Cardiac muscle cell (in vitro differentiated cells and primary cell): ENCODE measurements at places on chromosomes 13 and 19.

DNA sequence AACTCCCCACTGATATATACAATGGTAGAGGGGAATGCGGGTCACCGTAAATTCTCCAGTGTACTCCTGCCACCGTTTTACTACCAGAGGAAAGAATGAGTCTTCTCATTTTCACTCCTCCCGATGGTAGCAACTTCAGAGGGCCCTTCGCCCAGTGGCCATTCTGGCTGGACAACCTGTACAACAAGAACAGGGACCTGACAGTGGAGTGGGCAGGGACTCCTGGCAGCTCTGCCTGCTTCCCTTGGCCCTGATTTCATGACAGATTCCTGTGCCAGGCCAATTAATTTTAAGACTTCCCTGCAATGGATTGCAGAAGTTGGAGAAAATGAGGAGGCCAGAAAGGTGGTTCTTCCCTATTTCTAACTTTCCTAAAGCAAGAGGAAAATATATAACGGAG lies 148.9 kb downstream of the GPC6 start:
- DNase-seq, result no peak

DNA sequence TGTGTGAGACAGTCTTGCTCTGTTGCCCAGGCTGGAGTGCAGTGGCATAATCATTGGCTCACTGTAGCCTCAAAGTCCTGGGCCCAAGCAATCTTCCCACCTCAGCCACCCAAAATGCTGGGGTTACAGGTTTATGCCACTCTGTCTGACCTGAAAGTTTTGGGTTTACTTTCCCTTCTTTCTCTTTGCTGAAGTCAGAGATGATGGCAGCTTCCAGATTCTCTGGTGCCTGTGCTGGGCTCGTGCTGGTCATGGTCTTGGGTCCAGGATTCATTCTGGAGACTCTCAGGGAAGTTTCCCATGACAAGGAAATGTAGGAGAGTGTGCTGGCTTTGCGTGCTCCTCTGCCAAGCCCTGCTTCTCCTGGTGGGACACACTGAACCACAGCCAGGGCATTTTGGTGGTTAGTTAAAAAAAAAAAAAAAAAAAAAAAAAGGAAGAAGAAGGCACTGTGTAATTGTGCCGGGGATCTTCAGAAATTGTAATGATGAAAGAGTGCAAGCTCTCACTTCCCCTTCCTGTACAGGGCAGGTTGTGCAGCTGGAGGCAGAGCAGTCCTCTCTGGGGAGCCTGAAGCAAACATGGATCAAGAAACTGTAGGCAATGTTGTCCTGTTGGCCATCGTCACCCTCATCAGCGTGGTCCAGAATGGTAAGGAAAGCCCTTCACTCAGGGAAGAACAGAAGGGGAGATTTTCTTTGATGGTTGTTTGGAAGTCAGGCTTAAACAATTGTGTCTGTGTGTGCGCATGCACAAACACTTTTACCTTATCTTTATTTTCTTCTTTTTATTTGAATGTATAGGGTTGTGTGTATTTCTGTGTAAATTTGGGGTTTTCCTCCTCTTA lies at the start of gene ALOX5AP:
Gene ALOX5AP, plus strand, starts transcription at position 519 of the 847 bp plus-strand sequence. Its CDS starts 63 bp downstream, at position 582.
- no peak for DNase-seq

- peak; percentile 76 for DNase-seq
Observed at GRCh38 chr19:13817018-13817614, 21.9 kb downstream of the ZSWIM4 start.

GRCh38 chr13:51818276-51818675 lies 14.3 kb upstream of the DHRS12 start:
- DNase-seq, result no peak

- DNase-seq, result peak; percentile 1
Observed at GRCh38 chr19:22545751-22546150, 88.4 kb upstream of the ZNF492 start.

DNA sequence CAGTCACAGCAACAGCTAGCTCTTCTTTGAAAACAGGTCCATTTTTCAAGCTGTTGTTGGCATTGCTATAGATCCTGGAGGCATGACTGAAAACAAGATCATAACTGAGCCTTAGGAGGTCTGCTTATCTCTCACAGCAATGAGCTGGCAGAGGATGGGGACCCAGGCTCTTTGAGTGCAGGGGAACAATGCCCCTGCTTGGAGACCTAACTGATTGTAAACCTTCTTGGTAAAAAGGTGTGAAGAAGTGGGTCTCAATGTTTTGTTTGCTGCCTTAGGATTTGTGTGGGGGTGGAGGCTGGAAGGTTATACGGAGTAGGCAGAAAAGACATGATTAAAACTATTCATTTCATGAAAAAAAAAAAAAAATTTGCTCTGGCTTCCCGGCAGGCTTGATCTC lies 94.6 kb downstream of the EFNB2 start:
- peak; percentile 2 for DNase-seq

GRCh38 chr13:51733374-51734298 lies 70.3 kb downstream of the DHRS12 start:
- DNase-seq, result no peak

DNA sequence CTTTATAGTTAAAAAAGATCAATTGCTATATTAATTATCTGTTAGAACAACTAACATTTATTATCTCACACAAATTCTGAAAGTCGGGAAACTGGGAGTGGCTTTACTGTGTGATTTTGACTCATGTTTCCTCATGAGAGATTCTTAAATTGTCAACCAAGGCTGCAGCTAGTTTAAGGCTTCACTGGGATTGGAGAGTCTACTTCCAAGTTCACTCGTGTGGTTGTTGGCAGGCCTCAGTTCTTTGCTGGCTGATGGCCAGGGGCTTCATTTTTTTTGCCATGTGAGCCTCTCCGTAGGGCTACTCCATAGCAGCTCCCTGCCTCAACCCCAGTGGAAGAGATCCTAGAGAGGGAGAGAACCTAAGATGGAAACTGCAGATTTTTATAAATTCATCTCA lies 24.5 kb upstream of the LPAR6 start:
- DNase-seq, result peak; percentile 51

GRCh38 chr19:32165141-32165540 lies 180.3 kb upstream of the ZNF507 start:
- no peak for DNase-seq

DNA sequence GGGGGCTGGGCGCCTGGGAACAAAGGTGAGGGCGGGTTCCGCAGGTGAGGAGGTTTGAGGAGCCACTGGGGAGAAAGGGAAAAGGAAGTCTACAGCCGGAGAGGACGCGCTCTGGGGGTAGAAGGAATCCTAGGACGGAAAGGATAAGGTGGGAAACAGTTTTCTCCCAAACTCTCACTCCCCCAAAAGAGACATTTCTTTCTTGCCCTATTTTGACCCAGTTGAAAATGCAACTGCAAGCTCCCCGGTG lies 651 bp upstream of the POLR1D start:
- DNase-seq, result no peak

DNA sequence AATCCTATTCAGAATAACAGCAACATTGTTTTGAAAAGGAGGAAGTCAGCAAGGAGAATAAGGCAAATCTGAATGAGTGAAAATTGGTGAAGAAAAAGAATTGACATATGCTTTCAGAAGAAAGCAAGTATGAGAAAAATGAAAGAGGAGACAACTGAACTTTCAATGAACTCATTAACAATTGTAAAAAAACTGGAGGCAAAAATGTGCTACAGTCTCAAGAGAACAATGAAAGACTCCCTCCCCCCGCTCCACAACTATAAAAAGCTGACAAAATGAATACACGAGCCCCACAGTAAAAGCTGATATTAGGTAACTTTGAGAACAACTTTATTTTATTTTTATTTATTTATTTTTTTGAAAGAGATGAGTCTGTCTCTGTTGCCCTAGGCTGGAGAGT lies 373.1 kb downstream of the DIAPH3 start:
- no peak for DNase-seq

- peak; percentile 71 for DNase-seq
Observed at GRCh38 chr19:55353803-55354697, 469 bp downstream of the COX6B2 start.

DNA sequence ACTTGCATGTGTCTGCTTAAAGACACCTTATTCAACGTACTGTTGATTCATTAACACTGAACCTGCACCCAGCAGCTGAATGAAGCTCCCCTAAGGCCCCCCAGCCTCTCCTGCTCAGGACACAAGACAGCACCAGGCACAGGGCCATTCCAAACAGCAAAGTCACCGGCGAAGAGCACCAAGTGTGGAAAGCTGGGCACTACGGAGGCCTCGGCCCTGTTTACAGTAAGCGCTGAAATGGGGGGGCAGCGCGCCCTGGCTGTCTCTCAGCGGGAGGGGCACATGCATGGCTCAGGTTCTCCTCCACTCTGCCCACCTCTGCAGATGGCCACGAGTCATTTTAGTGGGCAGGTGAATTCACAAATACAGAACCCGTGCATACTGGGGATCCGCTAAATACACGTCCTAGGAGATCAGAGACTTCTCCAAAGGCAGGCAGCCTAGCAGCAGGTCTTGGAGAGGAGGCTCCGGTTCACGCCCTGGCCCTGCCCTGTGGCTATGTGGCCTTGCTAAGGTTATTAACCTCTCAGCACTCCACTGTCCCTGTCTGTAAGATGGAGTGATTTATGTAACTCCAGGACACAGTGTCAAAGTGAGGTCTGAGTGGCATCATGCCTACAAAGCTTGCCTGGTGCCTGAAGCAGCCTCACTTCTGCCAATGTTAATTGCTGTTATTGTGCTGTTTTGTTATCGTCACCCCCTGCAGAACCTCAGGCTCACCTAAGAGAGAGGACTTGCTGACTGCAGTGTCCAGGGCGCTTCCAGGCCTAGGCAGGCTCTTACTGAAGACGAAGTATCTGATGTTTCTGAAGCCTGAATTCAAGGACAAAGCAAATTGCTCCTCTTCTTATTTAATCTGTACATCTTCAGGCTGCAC lies 207.4 kb upstream of the SOX1 start:
- DNase-seq, result no peak

- no peak for DNase-seq
Observed at GRCh38 chr19:46118136-46118535, 6.4 kb downstream of the IGFL3 start.

GRCh38 chr13:28819046-28819730 lies 951 bp upstream of the MTUS2 start:
- peak; percentile 57 for DNase-seq

GRCh38 chr19:44705502-44706010 lies 6.6 kb downstream of the CEACAM16 start:
- DNase-seq, result no peak

DNA sequence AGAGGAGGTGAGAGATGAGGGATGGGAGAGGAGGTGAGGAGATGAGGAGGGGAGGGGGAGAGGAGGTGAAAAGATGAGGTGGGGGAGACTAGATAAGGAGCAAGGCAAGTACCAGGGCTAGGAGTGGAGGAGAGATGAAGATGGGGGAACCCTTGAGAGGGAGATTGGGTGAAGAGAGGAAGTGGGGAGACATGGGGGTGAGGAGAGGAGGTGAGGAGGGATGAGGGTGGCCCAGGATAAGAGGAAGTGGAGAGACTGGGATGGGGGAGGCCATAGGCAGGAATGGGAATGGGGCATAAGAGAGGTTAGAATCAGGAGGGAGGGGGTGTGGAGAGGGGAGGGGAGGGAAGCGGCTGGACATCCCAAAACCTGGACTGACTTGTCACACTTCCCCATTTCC lies 16.7 kb upstream of the EMC10 start:
- no peak for DNase-seq

GRCh38 chr13:41650706-41651105 lies 193.4 kb downstream of the RGCC start:
- DNase-seq, result no peak

GRCh38 chr13:95323930-95324662 lies 22.8 kb upstream of the ABCC4 start:
- DNase-seq, result no peak

DNA sequence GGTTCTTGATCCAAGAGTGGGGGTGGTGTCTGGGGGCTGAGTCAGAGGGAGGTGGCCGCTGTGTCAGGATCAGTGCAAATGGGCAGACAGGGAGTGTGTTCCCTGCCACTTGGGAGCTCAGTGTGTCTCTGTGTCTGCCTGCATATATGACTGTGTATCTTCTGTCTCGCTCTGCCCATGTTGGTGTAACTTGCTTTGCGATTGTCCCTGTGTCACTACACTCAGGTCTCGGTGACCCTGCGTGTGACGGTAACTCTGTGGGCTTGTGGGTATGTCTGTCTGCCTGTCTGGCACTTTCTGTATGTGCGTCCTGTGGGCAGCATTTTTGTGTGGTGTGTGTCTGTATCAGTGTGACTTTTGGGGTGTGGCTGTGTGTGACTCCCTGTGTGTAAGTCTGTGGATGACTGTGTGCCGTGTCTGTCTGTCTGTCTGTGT lies 8.2 kb upstream of the ERFL start:
- DNase-seq, result no peak

GRCh38 chr13:97627566-97627965 lies 193.6 kb downstream of the RAP2A start:
- peak; percentile 96 for DNase-seq

DNA sequence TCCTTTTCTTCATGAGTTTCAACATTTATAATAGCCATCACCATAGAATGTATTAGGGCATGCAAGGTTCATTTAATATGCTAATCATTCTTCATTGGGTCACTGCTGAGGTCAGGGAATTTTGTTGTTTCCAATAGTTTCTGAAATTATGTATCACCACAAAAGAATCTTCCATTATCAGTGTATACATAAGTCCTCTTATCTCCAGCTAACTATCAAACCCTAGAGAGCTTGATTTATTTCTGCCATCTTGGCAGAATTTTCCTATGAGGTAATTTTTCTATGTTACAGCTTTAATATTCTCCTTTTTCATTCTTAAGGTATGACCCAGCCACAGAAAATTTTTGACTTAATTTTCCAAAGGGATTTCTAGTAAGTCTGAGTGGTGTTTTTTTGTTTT lies 415.0 kb upstream of the SLITRK1 start:
- DNase-seq, result no peak

GRCh38 chr13:24709186-24709913 lies 29.1 kb downstream of the ATP12A start:
- DNase-seq, result no peak

GRCh38 chr13:24108615-24108965 lies 51.9 kb upstream of the SPATA13 start:
- no peak for DNase-seq

- peak; percentile 72 for DNase-seq
Observed at GRCh38 chr19:14375582-14376291, 5.5 kb upstream of the ADGRE5 start.

DNA sequence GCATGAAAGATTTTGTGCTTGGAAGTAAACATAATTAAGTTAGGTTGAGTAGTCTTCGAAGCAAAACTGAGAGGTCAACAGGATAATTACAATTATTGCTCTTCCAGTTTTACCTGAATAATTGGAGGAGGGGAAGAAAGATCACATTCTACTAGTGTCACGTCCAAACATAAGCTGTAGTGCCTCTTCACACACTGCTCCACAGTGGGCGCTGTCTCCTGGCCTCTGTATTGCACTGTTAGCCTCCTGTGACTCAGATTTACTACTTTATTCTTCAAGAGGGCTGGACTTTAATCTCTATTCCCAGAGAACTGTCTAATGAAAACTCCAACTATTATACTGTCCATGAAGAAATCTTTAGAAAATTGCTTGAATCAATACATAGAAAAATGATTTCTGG lies 62.9 kb downstream of the TRPC4 start:
- no peak for DNase-seq

DNA sequence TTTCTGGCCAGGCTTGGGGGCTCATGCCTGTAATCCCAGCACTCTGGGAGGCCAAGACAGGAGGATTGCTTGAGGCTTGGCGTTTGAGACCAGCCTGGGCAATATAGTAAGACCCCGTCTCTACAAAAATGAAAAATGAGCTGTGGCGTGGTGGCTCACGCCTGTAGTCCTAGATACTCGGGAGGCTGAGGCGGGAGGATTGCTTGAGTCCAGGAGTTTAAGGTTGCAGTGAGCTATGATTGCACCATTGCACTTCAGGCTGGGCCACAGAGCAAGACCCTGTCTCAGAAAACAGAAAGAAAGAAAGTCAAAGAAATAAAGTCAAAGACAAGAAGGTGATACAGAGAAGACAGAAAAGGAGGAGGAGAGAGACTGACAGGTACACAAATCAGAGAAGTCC lies 2.5 kb upstream of the CACNG6 start:
- no peak for DNase-seq

GRCh38 chr13:44088991-44089413 lies 209.3 kb downstream of the LACC1 start:
- DNase-seq, result no peak
